ENCODE measurements at places on chromosomes 1 and 21.

GRCh38 chr1:162212713-162213112 is 143.2 kb downstream of the NOS1AP start:
- peak; percentile 39 for DNase-seq

- peak; percentile 99 for DNase-seq
These were observed 60.1 kb downstream of the ELK4 start for GRCh38 chr1:205571747-205572146.

- no peak for DNase-seq
These were observed 78.4 kb upstream of the DNAJC6 start for GRCh38 chr1:65230731-65231481.

DNA sequence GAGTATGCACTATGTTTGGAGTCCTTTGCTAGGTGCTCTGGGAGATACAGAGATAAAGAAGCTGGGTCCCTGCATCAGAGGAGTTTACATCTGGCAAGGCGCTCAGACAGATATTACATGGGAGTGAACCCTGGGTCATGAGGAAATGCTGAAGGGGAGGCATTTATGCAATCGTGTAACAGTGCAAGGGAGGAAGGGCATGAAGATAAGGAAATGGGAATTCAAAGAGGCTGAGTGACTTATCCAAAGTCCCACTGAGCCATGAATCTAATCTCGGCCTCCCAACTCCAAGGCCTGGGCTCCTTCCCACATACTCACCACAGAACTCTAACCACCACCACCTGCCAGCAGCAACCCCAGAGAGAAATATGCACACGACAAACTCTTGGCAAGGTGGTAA is 51.6 kb downstream of the FAM163A start:
- peak; percentile 31 for DNase-seq
